T-helper 2 cell (primary cell): ENCODE measurements at places on chromosomes 7 and 10.
A peak's percentile ranks its signal among the peaks of the same experiment; 100 is the strongest.

GRCh38 chr10:110011681-110012080 lies 3.9 kb downstream of the ADD3 start:
- no peak for DNase-seq

- no peak for DNase-seq
Observed at GRCh38 chr10:97543025-97543546, 29.5 kb upstream of the ANKRD2 start.

- no peak for DNase-seq
Observed at GRCh38 chr7:95342642-95343307, 18.4 kb upstream of the PON1 start.

DNA sequence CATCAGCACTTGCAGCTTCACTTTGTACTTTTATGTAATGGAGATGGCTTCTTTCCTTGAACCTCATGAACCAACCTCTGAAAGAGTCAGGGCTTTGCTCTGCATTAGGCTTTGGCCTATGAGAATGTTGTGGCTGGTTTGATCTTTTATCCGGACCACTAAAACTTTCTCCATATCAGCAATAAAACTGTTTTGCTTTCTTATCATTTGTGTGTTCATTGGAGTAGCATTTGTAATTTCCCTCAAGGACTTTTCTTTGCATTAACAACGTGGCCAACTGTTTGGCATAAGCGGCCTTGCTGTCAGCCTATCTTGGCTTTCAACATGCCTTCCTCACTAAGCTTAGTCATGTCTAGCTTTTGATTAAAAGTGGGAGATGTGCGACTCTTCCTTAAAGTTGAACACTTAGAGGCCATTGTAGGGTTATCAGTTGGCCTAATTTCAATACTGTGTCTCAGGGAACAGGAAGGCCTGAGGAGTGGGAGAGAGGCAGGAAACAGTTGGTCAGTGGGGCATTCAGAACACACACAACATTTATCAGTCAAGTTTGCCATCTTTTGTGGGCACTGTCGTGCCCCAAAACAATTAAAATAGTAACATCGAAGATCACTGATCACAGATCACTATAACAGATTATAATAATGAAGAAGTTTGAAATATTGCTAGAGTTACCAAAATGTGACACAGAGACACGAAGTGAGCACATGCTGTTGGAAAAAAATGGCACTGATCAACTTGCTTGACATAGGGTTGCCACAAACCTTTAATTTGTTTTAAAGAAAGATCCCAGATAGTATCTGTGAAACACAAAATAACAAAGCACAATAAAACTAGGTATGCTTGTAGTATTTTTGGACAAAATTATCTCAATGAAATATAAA lies 64.7 kb downstream of the NRF1 start:
- DNase-seq, result no peak

GRCh38 chr10:33237736-33238624 lies 96.5 kb downstream of the NRP1 start:
- DNase-seq, result no peak

- no peak for DNase-seq
Observed at GRCh38 chr7:72058579-72058978, 353.6 kb downstream of the CALN1 start.

GRCh38 chr7:108138911-108139310 lies 8.8 kb upstream of the LAMB4 start:
- DNase-seq, result no peak

DNA sequence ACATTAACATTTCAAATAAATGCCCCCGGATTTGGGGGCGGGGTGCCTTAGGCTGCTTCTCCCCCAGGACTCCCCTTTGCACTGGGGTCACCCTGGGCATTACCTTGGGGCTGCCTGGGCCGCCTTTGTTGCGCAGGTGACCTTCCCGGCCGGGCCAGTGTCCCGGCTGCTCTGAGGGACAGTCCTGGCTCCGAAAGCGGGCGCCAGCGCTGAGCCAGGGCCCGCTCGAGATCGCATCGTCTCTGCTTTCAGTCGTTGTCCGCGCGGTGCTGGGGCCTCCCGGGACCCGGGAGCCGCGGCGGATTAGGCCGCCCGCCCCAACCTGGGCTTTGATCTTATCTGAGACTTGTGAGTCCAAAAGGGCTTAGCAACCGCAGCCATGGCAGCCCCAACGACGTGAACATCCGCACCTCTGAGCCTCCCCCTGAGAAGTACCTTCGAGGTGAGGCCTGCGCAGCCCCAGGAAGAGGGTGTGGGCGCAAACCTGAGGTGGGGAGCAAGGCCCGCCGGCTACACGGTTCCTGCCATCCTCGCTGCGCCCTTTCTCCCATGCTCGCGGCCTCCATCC lies 14.8 kb upstream of the WAPL start:
- DNase-seq, result peak; percentile 41

DNA sequence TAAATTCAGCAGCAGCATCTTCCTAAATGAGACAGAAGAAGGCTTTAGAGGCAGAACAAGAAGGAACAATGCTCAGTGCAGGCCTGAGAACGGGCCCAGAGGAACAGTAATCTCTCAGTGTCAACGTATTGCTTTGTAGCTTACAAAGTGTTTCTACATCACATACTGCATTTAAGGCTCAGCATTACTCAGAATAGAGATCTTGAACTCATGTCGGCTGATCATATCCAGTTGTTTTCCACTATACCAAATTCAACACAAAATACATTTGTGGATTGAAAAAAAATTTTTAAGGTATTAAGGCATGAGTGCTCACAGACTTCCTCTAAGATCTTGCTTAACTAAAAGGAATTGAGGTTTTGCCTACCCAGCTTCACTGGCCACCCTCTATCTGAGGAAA lies 325.1 kb downstream of the HPSE2 start:
- DNase-seq, result no peak

GRCh38 chr7:114656466-114656865 lies 241.9 kb downstream of the FOXP2 start:
- DNase-seq, result no peak

DNA sequence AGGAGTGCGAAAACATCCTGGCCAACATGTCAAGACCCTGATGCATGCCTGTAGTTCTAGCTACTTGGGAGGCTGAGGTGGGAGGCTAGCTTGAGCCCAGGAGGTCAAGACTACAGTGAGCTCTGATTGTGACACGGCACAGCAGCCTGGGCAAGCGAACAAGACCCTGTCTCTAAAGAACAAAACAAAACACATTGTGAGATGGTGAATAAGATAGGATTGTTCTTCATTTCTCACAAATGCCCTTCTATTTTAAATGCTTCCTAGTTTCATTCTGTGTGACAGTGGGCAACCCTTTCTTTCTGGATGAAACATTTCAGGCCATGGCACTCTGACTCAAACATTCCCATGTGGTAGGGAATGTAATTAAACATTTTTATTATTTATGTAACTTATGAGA lies 13.5 kb downstream of the EFCAB10 start:
- DNase-seq, result no peak

GRCh38 chr7:155268211-155268610 lies 29.5 kb upstream of the INSIG1 start:
- DNase-seq, result no peak

GRCh38 chr10:99369551-99369950 lies 40.4 kb downstream of the CNNM1 start:
- no peak for DNase-seq

GRCh38 chr7:55339033-55340000 lies 25.8 kb upstream of the LANCL2 start:
- no peak for DNase-seq
